ENCODE measurements at places on chromosomes 4 and X.
A peak's percentile ranks its signal among the peaks of the same experiment; 100 is the strongest.

DNA sequence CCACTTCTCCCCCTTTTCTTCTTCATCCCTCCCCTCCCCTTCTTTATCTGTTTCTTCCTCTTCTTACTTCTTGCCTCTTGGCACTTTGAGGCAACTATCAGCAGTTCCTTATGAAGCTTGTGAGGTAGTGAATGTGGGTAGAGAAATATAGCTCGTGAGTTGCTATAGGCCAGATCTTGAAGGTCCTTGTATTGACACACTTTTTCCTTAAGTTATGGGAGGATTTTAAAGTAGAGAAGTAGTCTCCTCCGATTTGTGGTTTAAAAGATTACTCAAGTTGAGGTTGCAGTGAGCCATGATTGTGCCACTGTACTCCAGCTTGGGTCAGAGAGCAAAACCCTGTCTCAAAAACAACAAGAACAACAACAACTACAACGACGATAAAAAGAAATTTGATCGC is 3.4 kb upstream of the RRAGB start:
- no peak for DNase-seq

DNA sequence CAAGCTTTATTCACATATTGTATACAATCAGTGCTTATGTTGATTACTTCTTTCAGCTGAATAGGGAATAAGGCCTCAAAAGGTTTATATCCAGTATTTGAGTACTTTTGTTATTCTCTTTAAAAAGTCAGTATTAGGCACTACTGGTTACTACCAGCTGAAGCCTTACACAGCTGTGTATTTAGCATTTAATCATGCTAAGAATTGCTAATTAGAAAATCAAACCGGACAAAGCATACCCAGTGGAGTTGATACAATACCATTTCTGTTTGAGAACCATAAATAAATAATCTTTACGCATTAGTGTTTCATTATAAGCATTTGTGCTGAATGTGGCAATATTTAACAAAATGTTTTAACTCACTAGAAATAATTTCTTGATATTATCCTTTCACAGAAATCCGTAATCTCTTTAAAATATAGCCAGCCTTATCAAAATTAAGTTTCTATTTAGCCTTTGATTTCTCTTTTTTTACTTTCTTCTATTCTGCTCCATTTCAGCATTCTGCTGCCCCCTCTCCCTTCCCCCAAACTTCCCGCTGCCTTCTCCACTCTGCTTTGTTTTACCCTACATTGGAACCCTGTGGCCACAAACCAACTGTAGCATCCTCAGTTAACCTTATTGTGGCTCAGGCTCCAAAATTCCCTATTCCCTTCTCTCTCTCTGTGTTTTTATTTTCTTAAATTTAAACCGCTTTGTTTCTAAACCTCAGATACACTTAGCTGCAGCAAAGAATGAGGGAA is 37.8 kb downstream of the UGT8 start:
- DNase-seq: no peak

DNA sequence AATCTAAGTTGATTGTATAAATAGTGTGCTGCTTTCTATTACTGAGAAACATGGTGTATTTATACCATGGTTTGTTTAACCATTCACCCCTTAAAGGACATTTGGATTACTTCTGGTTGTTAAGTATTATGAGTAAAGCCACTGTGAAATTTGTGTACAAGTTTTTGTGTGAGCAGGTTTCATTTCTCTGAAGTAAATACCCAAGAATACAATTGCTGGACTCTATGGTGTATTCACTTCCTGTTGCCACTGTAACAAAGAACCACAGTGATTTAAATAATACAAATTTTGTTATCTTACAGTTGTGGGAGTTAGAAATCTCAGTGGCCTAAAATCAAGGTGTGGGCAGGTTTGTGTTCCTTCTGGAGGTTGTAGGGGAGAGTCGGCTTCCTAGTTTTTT is 869.6 kb downstream of the CCSER1 start:
- no peak for DNase-seq

DNA sequence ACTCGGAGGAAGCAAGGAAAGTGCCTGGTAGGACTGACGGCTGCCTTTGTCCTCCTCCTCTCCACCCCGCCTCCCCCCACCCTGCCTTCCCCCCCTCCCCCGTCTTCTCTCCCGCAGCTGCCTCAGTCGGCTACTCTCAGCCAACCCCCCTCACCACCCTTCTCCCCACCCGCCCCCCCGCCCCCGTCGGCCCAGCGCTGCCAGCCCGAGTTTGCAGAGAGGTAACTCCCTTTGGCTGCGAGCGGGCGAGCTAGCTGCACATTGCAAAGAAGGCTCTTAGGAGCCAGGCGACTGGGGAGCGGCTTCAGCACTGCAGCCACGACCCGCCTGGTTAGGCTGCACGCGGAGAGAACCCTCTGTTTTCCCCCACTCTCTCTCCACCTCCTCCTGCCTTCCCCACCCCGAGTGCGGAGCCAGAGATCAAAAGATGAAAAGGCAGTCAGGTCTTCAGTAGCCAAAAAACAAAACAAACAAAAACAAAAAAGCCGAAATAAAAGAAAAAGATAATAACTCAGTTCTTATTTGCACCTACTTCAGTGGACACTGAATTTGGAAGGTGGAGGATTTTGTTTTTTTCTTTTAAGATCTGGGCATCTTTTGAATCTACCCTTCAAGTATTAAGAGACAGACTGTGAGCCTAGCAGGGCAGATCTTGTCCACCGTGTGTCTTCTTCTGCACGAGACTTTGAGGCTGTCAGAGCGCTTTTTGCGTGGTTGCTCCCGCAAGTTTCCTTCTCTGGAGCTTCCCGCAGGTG is 637 bp downstream of the AR start:
- DNase-seq: no peak

- no peak for DNase-seq
Measured at GRCh38 chrX:48942895-48943294, 14.5 kb downstream of the OTUD5 start.

- no peak for DNase-seq
Measured at GRCh38 chrX:151912221-151912620, 468 bp upstream of the MAGEA4 start.

GRCh38 chr4:76022677-76023076 is 620 bp downstream of the CXCL10 start:
- no peak for DNase-seq

DNA sequence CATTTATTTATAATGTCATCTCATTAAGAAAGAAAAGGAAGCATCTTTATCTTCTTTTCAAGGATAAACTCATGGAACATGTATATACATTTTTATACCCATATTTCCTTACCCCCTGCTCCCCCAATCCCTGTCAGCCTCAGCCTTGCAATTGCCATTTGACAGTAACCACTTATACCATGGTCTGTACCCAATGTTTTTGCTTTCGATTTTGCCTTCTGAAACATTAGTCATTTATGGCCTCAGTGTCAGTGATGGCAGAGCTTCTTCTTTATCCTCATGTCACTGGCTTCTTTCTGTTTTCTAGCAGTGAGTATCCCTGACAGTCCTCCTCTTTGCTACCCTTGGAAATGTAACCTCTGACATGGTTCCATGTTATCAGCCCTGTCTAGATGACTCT is 228.4 kb downstream of the SPRY1 start:
- DNase-seq: no peak

DNA sequence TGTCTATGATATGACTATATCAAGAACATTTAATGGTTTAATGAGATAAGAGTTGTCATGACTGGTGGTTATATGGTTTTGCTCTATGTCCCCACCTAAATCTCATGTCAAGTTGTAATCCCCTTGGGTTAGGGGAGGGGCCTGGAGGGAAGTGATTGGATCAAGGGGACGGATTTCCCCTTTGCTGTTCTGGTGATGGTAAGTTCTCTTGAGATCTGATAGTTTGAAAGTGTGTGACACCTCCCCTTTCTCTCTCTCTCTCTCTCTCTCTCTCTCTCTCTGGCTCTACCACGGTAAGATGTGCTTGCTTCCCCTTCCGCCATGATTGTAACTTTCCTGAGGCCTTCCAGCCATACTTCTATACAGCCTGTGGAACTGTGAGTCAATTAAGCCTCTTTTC is 803.4 kb downstream of the TRIML1 start:
- DNase-seq: no peak

DNA sequence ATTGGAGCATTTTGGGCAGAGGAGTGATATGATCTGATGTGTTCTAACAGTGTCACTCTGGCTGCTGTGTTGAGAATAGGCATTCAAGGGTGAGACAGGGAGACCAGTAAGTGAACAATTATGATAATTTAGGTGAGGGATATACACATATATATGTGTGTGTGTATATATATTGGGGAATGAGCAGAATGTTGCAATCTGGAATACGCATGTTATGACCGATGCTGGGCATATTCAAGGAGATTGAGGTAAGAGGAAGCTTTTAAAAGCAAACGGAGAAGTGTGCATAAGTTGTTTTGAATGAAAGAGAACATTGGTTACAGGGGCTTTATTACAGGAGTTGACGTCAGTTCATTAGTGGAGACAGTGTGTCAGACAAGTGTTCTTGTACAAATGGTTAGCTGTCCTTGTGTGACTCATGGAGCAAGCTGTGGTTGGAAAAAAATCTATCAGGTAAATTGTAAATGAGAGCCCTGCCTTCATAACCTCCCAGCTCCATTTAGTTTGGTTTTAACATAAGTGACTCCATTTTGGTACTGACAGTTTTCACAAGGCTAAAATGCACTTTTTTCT is 442.5 kb upstream of the LCORL start:
- no peak for DNase-seq

GRCh38 chr4:186826846-186827533 is 103.3 kb upstream of the FAT1 start:
- no peak for DNase-seq

DNA sequence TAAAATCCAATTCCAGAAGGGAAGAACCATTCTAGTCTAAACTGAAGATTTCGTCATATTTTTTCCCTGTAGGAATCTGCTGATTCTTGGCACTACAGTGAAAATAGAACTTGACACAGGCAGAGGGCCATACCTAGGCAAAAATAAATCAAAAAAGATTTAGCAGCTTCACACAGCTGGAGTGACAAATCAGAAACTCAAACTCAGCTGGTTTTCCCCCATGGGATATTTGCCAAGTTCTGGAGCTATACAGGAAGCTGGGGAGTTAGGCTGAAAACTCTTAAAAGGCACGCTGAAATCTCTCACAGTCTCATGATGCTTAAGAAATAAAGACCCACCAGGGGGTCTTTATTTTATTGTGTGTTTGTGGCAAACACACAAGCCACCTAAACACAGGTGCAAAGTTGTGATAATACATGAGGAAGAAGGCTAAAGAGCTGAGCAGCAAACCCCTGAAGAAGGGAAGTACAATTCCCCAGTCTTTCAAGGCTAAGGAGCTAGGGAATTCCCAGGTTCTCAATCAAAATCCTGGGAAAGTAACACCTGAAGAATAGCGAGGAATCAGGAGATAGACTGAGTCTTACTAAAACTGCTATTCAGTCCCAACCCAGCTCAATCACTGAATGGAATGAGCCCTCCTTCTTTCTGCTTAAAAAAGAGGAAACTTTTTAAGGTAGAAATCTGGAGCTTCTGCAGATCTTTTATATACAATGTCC is 32.1 kb upstream of the BEND2 start:
- DNase-seq: no peak

- DNase-seq: no peak
Measured at GRCh38 chrX:150651906-150652305, 41.3 kb upstream of the MTMR1 start.

GRCh38 chr4:8538703-8539567 is 41.3 kb upstream of the GPR78 start:
- no peak for DNase-seq

DNA sequence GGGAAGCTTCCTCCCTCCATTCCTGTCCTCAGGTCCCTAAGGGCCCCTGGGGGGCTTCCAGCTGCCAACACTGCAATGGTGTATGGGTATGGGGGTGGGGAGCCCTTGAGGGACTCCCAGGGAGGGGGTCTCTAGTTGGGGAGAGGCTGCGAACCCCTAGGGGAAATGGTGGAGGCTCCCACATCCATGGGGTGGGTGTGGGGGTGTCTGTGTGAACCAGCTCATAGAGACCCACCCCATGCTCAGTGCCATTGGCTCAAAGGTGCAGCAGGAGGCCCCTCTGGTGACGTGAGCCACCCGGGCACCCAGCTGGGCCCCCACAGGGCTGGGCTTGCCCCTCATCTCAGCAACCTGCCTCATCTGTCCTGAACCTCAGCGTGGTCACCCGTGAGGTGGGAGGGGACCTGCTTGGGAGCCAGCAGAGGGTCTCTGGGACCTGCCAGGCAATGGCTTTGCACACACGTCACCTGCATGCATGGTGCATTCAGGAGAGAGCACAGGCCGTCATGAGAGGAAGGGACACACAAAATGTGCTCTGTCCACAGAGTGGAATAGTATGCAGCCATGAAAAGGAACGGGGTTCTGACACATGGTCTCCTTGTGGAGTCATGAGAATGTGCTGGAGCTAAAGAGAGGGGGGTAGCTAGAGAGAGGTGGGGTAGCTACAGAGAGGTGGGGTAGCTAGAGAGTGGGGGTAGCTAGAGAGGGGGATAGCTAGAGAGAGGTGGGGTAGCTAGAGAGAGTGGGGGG is 22.7 kb upstream of the PLCXD1 start:
- DNase-seq: no peak

- no peak for DNase-seq
Measured at GRCh38 chr4:37054531-37055077, 189.9 kb upstream of the NWD2 start.

DNA sequence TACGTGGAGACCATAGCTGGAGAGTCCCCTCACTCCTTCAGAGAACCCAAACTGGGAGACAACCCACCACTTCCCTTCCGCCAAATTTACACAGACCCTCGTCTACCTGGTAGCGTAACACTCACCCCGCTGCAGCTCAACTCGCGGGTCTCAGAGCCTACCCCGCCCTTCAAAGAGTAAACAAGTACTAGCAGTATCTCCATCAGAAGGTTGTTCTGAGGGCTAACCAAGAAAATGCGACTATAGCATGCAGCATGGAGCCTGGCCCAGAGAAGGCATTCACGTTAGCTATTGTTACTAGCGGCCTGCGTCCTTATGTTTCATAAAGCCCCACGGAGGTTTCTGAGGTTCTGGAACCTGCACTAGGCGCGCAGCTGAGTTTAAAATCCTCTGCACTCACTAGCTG is 531 bp upstream of the MANBA start:
- peak; percentile 8 for DNase-seq

GRCh38 chr4:123804196-123804721 is 407.7 kb downstream of the SPRY1 start:
- no peak for DNase-seq

DNA sequence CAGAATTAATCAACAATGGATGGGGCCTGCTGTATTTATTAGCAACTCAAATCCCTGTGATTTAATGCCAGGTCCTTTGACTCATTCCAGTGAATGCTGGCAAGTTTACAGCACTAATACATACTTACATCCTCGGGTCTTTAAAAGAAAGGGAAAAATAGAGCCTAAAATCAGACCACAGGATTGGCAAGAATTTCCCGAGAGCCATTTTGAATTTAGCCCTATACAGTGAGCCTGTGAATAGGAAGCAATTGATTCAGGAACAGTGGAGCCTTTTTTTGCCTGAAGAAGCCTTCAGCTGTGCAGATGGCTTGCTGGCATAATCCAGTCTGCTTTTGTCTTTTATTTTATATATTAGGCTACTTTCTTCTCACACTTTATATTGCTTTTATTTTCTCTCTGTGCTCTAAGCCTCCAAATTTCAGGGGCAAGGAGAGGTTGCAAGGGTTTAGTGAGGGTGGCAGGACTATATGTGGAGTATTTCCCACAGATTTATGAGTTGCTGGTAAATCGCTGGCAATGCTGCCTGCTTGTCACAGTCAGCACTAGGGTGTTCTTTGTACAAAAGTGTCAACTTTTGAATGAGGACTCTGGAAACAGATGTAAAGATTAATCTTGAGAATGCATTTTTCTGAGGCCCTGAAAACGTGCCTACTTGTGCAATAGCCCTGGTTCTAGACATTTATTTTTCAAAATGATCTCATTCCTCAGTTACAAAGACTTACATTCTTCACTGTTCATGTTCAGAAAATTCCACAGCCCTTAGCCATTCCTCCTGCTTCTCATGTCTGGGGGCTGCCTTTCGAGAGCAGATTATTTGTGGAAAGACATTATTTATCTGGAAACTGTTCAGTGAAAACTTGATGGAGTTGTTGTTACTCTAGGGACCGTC is 303.5 kb downstream of the SPRY1 start:
- no peak for DNase-seq

Data from NCI-H1417 treated with DMSO at 0.1 percent for 48 hours (cell line).